Stimulated activated CD8-positive, alpha-beta memory T cell treated with anti-CD3 and anti-CD28 coated beads, Interleukin-4, amount 100 ng/mL, for 48 hours (primary cell): ENCODE measurements at places on chromosomes 12 and 14.
A peak's percentile ranks its signal among the peaks of the same experiment; 100 is the strongest.

DNA sequence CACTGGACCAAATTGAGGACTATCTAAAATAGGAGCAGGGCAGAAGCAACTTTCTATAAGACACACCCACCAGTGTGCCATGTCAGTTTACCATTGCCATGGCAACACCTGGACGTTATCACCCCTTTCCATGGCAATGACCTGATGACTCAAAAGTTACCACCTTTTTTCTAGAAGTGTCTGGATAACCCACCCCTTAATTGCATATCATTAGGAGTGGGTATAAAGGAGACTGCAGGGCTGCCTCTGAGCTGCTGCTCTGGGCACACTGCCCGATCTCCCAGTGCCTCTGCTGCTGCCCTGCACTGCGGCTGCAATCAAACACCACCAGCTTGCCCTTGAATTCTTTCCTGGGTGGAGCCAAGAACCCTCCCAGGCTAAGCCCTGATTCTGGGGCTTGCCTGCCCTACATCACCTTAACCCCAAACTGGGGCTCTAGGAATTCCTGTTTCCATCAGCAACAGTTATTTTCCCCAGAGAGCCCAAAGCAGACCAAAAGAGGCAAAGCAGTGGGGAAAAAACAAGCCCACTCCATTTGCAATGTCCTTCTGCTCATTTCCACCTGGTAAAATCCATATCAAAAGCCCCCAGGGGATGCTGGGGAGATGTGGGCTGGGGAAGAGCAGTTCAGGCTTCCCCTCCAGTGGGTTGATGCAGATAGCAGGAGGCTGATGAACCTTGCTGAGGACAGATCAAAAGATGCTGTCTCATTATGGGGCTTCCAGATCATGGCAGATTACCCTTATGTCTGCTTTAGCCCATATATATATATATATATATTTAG, 129.5 kb upstream of the NCOR2 start:
- DNase-seq, result no peak

- no peak for DNase-seq
Observed at GRCh38 chr12:22264380-22264779, 70.1 kb downstream of the ST8SIA1 start.

GRCh38 chr12:110530511-110530910, 28.4 kb downstream of the RAD9B start:
- no peak for DNase-seq

DNA sequence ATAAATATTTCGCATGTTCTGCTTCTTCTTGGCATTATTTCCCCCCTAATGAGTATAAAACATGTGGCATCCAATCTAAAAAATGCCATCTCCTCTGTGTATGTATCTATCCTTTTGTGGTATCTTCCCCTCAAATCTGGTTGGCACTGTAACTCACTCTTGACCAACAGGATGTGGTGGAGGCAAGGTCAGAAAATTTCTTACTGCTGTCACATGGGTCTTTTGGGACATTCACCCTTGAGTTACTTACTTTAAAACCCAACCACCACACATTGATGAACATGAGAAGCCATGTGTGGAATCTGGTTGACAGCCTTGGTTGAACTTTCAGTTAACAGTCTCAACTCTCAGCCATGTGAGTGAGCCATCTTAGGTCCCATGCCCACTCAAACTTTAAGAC, 516.9 kb downstream of the SLC16A7 start:
- no peak for DNase-seq

GRCh38 chr12:95884998-95885397, 26.2 kb downstream of the SNRPF start:
- DNase-seq, result no peak

GRCh38 chr12:116561181-116561821, 2.1 kb downstream of the MAP1LC3B2 start:
- DNase-seq, result no peak

GRCh38 chr14:45716572-45716971, 463.6 kb upstream of the MIS18BP1 start:
- DNase-seq, result no peak

DNA sequence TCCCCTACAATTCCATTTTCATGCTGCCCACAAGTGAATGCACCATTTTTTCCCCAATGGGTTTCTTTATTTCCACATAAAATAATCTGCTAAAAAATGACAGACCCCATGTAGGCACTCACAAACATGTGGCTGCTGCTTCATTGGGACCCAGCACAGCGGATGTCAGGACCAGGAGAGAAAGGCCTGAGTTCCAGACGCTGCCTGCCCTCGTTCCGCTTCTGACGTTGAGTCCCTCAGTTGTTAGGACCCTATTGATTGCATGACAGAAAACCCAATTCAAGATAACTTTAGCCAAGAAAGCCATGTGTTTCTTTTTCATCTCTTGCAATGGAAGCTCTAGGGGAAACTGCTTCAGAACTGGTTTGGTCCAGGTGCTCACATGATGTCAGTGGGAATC, 34.6 kb downstream of the ADGRD1 start:
- no peak for DNase-seq

DNA sequence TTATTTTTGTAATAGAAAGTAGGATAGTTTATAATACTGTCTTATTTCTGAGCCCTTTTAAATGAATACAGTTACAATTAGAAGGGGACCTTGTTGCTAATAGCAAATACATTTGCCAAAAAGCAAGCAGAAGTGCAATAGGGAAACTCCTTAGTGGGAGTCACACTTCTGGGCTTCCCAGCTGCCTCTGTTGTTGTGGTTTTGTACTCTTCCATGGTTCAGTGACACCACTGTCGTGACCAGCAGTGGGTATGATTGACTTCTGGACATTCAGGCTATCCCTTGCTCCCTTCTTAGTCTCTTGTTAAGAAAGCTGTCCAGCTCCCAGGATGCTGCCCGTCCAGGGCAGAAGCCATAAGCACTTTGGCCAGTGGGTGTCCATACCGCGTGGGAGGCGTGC, 22.6 kb downstream of the TCTN1 start:
- DNase-seq, result no peak

DNA sequence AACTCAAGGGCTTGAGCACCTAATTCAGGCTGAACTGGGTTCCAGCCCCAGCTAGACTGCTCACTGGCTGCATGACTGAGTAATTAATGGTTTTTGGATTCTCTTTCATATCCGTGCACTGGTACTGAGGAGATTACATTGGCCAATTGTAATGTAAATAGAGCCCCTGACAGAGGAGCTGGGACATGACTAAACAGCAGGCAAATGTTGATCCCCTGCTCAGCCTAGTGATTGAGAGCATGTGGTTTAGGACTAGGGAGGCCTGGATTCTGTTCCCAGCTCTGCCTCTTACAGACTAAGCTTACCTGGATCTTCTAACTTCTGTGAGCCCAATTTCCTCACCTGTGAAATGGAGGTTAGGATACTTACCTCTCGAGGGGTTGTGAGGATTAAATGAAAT, 204.3 kb downstream of the ESR2 start:
- DNase-seq, result no peak

DNA sequence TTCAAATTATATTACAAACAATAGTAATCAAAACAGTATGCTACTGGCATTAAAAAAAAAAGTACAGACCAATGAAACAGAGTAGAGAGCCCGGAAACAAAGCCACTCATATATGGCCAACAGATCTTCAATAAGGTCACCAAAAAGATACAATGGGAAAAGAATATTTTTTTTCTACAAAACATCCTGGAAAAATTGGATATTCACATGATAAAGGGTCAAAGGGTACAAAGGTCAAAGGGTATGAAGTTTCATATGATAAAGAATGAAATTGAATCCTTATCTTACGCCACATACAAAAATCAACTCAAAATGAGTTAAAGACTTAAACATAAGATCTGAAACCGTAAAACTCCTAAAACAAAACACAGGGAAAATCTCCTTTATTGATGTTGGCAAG, 168.5 kb upstream of the PELI2 start:
- DNase-seq, result no peak

- DNase-seq, result no peak
Observed at GRCh38 chr14:82438436-82438835, 904.8 kb upstream of the SEL1L start.

- DNase-seq, result peak; percentile 58
Observed at GRCh38 chr14:76926521-76927251, 100.5 kb downstream of the LRRC74A start.

GRCh38 chr14:105139212-105139825, 29.3 kb downstream of the JAG2 start:
- no peak for DNase-seq

GRCh38 chr12:20050221-20050620, 318.1 kb upstream of the PDE3A start:
- no peak for DNase-seq
